ENCODE measurements at places on chromosomes 16 and 17. TPM values are rescaled to one million over a fixed set of nuclear protein-coding genes. Genes with fewer than 3 reads are reported as not detected.
A peak's percentile ranks its signal among the peaks of the same experiment; 100 is the strongest.

DNA sequence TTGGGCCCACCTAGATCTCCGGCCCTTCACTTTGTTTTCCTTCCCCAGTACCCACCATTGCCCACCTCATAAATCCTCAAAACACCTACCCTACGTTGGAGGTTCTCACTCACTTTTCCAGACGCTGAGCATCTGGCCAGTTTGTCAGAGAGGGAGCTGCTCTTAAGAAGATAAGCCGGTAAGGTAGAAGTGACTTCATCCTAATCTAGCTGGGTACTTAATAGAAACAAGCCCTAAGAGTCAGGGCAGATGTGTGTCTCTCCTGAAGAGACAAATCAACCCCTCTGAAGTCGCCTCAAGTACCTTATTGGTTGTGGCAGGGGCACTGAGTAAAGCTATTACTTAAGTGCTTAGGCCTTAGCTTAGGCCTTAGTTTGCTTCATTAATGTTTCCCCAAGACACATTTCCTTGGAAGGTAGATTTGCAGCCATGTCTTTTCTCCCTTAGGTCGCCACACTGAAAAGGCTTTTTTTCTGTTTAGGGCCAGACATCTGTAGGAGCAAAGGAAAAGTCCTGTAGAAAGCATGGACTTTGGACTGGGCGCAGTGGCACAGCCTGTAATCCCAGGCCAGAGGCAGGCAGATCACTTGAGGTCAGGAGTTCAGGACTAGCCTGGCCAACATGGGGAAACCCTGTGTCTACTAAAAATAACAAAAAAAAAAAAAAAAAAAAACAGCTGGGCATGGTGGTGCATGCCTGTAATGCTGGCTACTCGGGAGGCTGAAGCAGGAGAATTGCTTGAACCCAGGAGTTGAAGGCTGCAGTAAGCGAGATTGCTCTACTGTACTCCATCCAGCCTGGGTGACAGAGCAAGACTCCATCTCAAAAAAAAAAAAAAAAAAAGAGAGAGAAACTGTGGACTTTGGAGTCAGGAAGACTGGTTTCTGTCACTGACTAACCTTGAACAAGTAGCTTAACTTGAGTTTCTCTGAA, 1.0 kb downstream of the TACO1 start:
- no peak for DNase-seq

DNA sequence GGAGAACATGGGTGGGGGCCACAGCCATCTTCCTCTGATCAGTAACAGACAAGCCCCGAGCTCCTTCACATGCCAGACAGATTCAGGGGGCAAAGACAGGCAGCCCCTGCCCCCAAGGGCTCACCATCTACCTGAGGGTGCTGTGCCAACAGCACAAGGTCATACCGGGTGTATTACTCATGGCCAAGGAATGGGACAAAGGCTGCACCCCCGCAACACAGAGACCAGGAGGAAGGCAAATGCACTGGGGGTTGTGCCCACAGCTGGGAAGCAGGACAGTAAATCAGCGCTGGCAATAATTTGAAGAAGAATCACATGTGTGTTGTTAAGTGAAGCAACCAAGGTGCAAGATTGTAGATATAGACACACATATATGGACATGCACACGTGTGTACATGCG, 137.1 kb downstream of the C16orf95 start:
- no peak for DNase-seq

- no peak for DNase-seq
Measured at GRCh38 chr16:21590796-21591195, 8.6 kb upstream of the METTL9 start.

DNA sequence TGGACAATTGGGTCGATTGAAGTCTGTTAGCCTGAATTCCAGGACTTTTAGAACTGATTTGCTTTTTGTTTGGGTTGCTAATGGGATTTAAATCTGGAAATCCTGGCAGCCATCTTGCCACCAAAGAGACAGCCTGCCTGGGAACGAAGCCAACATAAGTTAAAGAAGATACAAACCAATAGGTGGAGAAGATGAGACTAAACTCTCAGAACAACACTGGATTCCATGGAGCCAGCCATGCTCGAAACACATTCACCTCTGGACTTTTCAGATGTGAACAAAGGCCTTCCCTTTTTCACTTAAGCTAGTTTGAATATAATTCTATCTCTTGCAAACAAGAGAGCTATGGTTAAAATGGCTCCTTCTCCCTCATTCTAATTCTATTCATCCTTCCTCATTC, 135.9 kb downstream of the TOX3 start:
- no peak for DNase-seq

GRCh38 chr16:12480286-12480685, 323.4 kb downstream of the CPPED1 start:
- DNase-seq = no peak

- no peak for DNase-seq
Measured at GRCh38 chr17:16926061-16926511, 45.8 kb downstream of the TNFRSF13B start.

- DNase-seq = peak; percentile 55
Measured at GRCh38 chr16:69481901-69482341, 57.5 kb downstream of the CYB5B start.

GRCh38 chr16:57025941-57026777, 36.8 kb downstream of the NLRC5 start:
- no peak for DNase-seq

DNA sequence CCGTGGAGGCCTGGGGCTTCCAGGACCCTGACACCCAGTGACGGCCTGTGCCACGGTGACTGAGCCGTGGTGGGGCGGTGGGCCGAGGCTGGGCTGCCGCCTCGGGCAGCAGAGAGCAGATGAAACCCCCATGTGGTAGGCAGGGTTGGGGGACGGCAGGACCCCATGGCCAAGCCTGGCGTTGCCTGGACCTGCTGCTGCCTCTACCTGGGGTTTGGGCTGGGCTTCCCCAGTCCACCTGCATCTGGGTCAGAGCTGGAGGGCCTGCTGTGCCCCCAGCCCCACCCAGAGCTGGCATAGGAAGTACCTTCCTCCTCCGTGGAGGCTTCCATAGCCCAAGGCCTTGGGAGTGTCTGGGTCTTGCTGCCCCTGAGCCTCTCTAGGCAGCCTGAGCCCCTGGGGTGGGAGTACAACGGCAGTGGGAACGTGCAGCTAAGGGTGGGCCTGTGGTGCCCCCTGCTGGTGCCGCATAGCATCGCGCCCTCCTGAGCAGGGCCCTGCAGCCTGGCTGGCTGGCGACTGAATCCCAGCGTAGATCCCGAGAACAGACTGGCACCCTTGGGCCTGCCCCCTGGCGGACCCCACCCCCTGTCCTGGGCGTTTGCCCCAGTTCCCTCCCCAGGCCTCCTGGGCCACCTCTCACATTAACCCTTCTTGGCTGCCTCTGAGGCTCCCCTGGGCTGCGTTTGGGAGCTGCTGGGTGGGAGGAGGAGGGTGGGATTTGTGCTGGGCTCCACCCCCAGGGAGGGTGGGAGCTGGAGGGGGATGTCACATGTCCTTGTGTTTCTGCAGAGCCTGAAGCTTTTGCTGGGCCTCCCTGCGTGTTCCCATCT, 12.6 kb upstream of the ATP6V0C start:
- DNase-seq = peak; percentile 38

GRCh38 chr16:67329901-67330300, 3.3 kb downstream of the LRRC36 start:
- DNase-seq = no peak

DNA sequence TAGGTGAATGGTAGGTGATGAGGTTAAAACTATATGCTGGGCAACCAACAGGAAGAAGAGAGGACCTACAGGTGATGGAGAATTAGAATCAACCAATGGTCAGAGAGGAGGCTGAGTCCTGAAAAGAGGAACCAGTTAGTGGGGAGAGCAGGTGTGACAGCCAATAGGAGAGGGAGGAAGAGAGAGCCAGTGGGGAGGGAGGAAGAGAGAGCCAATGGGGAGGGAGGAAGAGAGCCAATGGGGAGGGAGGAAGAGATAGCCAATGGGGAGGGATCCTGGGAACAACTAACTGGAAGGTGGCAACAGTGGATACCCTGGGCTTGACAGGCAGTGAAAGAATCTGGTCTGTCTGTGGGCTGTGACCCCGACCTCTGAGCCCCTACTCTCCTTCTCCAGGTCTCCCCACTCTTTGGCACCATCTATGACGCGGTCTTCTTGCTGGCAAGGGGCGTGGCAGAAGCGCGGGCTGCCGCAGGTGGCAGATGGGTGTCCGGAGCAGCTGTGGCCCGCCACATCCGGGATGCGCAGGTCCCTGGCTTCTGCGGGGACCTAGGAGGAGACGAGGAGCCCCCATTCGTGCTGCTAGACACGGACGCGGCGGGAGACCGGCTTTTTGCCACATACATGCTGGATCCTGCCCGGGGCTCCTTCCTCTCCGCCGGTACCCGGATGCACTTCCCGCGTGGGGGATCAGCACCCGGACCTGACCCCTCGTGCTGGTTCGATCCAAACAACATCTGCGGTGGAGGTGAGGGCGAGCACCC, 3.7 kb downstream of the GUCY2D start:
- DNase-seq = no peak

- no peak for DNase-seq
Measured at GRCh38 chr17:36845916-36846315, 91.4 kb upstream of the LHX1 start.

- no peak for DNase-seq
Measured at GRCh38 chr16:81261049-81261648, 22.7 kb downstream of the BCO1 start.

GRCh38 chr17:27873746-27874145, 19.4 kb downstream of the LYRM9 start:
- DNase-seq = no peak

- no peak for DNase-seq
Measured at GRCh38 chr16:46828292-46828691, 2.7 kb downstream of the C16orf87 start.

GRCh38 chr17:6505425-6506142, 50.8 kb downstream of the PITPNM3 start:
- DNase-seq = no peak

DNA sequence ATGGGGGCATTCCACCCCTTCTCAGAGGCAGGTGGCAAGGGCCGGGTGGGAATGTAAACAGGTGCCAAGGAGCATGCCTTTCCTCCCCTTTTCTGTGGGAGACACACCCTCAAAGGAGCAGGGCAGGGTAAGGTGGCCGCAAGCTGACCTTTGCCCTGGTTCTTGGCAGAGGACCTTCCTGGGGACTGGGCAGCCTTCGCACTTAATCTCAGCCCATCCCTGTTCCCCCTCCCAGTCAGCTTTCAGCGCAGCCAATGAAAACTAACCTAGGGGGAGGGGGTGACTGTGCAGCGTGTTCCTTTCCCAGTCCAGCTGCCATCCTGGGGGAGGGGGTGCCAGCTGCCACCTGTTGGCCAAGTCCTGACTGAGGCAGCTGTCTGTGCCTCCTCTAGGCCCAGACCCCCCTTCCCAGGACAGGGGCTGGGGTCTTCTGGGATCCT, 2.8 kb downstream of the TRAF4 start:
- DNase-seq = no peak

- DNase-seq = no peak
Measured at GRCh38 chr16:64312980-64313379, 808.9 kb downstream of the CDH11 start.

DNA sequence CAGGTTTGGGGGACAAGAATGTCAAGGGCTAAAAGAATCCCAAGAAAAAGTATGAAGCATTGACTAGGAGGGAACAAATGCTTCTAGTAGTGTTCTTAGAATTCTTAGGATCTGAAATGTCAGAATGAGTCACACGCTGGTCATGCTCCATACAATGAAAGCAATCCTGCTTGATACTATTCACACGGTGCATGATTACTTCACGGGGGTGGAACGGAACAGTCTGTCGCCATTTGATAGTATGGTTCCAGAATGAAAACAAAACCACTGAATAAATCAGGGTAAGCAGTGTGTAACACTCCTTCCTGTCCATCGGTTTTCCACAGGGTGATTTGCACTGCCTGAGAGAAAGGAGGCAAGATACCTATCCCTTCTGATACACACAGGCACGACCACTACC, 22.9 kb upstream of the YWHAE start:
- DNase-seq = no peak

GRCh38 chr17:39069114-39069756, 82.2 kb downstream of the PLXDC1 start:
- no peak for DNase-seq

DNA sequence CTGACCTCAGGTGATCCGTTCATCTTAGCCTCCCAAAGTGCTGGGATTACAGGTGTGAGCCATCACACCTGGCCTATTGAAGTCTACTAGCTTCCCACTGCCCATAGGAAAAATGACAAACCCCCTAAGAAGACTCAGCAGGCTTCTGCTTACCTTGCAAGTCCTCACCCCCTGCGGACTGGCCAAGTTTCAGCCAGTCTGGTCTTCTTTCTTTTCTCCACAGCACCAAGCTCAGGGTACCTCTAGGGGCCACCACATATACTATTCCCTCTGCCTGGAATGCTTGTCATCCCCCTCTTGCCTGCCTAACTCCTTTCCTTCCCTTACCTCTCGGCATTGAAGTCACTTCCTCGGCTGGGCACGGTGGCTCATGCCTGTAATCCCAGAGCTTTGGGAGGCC, 31.2 kb downstream of the ABCC3 start:
- no peak for DNase-seq

- no peak for DNase-seq
Measured at GRCh38 chr17:33318241-33318640, 25.1 kb upstream of the ASIC2 start.

DNA sequence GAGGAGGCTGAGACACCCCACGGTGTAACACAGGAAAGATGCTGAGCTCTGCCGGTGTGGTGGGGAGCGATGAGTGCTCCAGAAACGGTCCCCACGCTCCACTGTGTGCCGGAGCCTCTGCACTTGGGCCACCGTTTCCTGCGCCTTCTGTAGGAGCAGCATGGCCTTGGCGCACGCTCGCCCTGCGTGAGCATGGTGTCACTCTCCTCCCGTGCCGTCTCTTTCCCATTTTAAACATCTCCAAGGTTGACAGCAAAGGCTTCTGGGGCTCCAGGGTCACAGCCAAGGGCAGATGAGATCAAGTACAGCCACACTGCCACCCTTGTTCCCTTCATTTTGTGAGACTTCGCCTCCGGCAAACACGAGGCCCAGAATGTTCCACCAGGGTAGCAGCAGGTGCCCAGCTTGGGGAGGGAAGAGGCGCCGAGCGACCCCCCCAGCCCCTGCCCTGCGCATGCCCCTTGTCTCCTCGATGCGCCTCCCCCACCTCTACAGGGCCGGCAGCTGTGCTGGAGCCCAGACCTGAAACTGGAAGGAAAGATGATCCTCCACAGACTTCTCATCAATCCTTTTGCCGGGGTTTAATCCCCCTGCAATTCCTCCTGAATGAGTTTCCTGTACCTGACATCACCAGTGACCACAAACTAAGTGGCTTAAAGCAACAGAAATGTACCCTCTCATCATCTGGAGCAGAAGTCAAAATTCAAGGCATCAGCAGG, 19.9 kb upstream of the OSGIN1 start:
- DNase-seq = no peak

GRCh38 chr17:64020056-64020766, at the start of gene ICAM2:
Gene ICAM2 (minus strand): TSS chr17:64020633. CDS start chr17:64006691, 13,942 bp downstream.
- DNase-seq = no peak

The HOXB2 gene
- polyA plus RNA-seq = 13.2 TPM

The CCL23 gene
- not detected for polyA plus RNA-seq

The MYLK3 gene
- 16.5 TPM for polyA plus RNA-seq

The RPAIN gene
- 50.7 TPM for polyA plus RNA-seq

The FAM20A gene
- polyA plus RNA-seq = 7.8 TPM

The SLC4A1 gene
- 11.3 TPM for polyA plus RNA-seq

The CAPNS2 gene
- 0.18 TPM for polyA plus RNA-seq

The KRT17 gene
- polyA plus RNA-seq = 0.71 TPM

The EME1 gene
- polyA plus RNA-seq = 4.8 TPM

The RPL23 gene
- 3,022 TPM for polyA plus RNA-seq
